CD4-positive, CD25-positive, alpha-beta regulatory T cell (primary cell): ENCODE measurements at places on chromosomes 3 and 15. TPM values are rescaled to one million over a fixed set of nuclear protein-coding genes. Genes with fewer than 3 reads are reported as not detected.

DNA sequence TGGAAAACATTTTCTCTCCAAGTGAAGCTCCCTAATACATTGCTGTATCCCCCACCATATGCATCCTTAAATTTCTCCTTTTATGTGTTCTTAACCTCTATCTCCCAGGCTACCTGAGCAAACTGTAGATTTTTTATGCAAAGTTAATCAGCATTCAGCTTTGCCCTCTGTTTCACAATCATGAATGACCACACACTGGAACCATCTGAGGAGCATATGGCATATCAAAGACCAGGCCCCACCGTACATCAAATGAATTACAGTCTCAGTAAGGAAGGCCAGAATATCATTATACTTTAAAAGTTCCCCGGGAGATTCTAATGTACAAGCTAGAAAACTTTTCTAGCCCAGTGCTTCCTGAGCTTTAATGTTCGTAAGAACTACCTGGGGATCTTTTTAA is 115.5 kb upstream of the NECTIN3 start:
- no peak for DNase-seq

DNA sequence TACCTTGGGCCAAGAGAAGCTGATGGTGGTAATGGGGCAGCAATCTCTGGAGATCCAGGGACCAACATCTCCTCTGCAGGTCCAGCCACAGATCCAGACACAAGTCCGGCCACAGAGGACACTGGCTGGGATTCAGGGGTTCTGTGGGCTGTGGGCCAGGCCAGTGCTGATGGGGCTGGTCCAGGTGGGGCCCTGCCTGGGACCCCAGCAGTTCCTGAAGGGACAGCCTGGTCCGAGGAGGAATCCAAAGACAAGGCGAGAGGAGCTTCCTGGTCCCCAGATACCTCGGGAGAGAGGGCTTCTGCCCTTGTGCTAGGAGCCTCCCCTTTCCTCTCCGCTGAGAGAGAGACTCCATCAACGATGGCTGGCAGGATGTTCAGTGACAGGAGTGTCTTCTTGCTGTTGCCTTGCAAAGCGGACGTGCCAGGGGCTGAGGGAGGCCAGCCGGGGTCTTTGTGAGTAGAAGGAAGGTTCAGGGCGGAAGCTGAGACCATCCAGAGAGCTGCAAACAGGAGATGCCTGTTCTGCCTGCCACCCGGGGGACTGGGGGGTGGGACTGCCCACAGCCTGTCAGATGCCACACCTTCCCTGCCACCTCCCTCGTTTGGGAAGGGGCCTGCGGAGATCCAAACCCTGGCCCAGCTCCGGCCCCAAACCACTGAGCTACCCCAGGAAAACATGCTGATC is 24.5 kb upstream of the GOLGA6C start:
- DNase-seq: no peak

CCDC191 gene
- 6.5 TPM for total RNA-seq

- DNase-seq: no peak
Observed at GRCh38 chr3:12367346-12367745, 78.5 kb downstream of the PPARG start.

ARPIN gene
- not detected for total RNA-seq
